ENCODE measurements at places on chromosomes 16 and 17.

GRCh38 chr16:16915771-16916170 is 536.8 kb downstream of the NPIPA7 start:
- DNase-seq, result no peak

- peak; percentile 45 for DNase-seq
Measured at GRCh38 chr17:74361230-74362068, at the start of gene BTBD17. Gene BTBD17 (minus strand): TSS chr17:74361868. CDS start chr17:74361819, 49 bp downstream.

- DNase-seq, result peak; percentile 48
Measured at GRCh38 chr16:7182510-7183109, 150.0 kb upstream of the RBFOX1 start.

DNA sequence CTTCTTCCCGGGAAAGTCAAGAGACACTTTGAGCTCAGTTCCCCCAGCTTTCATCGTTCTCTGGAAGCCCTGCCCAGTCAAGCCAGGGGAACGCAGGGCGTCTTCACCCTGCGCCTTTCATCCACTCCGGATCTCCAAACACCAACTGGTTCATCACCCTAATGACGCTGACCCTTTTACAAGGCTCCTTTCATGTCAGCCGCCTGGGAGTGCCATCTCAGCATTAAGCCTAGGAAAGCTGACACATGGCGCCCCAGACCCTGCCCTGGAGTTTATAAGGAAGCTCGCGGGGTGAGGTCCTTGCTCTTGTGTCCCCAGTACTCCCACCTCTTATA is 594 bp upstream of the DNAJC7 start:
- no peak for DNase-seq

GRCh38 chr16:86317813-86318650 is 192.3 kb upstream of the FOXF1 start:
- DNase-seq, result no peak

All from renal pelvis (tissue), 12 donors.